ENCODE measurements at places on chromosomes 7 and 10. TPM values are rescaled to one million over a fixed set of nuclear protein-coding genes. Genes with fewer than 3 reads are reported as not detected.

ASAH2 gene
- 1.9 TPM for total RNA-seq

DNA sequence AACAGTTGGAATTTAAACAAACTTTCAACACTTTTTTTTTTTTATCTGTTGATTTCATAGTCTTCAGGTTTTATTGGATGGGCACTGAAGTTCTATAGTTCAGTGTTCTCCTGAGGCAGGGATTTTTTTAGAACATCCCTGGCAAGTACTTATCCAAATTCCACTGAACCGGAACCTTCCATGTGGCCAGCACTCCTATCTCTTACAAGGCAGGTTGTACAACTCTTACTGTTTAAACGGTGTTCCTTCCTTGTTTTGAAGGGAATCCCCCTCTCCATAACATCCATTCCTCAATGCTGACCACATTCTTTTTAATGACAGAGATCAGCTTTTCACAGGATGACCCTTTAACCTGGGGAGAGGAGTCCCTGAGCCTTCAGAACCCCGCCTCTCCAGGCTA is 238.9 kb upstream of the CTBP2 start:
- DNase-seq, result no peak

DNA sequence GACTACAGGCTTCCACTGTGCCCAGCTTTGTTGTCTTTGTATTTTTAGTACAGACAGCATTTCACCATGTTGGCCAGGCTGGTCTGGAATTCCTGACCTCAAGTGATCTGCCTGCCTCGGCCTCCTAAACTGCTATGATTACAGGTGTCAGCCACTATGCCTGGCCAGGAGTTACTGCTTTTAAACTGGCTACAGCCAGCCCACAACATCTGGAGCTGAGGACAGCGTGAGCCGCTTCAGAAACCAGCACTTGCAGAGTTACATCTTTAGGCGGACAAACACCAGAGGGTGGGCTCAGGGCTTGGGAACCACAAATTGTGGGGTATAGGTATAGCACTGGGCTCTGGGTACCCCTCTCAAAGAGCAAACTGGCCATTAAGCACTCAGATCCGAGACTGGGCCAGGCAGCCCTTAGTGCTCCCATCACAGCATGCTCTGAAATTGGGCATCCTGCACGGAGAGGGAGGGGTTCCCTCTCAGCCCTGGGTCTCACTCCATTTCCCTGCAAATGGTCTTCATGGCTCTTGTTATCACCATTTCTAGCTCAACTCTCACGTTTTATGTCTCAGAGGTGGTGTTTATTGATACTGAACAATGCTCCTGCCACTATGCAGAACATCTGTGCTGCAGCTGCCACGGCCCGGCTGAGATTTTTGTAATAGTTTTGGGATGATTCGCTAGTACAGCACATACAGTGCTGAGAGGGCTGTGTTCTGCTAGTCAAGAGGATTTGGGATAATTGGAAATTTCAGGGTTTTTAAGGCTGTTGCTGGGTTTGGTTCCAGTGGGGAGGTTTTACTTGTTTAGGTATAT is 146.4 kb upstream of the LYZL2 start:
- DNase-seq, result peak; percentile 46

C10orf105 gene
- not detected for total RNA-seq

DNA sequence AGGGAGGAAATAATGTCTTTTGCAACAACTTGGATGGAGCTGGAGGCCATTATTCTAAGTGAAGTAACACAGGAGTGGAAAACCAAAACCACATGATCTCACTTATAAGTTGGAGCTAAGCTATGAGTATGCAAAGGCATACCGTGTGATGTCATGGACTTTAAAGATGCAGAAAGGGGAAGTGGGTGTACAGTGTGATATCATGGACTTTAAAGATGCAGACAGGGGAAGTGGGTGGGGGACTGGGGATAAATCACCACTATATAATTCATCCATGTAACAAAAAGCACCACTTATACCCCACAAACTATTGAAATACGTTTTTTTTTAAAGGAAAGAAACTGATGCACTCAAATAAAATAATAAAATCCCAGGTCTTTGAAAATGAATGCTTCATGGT is 29.5 kb downstream of the LYZL2 start:
- DNase-seq, result no peak

GIMAP4 gene
- total RNA-seq, result not detected

HTR5A gene
- total RNA-seq, result not detected

- no peak for DNase-seq
These were observed 63.9 kb upstream of the PDGFA start for GRCh38 chr7:583410-584121.

DNA sequence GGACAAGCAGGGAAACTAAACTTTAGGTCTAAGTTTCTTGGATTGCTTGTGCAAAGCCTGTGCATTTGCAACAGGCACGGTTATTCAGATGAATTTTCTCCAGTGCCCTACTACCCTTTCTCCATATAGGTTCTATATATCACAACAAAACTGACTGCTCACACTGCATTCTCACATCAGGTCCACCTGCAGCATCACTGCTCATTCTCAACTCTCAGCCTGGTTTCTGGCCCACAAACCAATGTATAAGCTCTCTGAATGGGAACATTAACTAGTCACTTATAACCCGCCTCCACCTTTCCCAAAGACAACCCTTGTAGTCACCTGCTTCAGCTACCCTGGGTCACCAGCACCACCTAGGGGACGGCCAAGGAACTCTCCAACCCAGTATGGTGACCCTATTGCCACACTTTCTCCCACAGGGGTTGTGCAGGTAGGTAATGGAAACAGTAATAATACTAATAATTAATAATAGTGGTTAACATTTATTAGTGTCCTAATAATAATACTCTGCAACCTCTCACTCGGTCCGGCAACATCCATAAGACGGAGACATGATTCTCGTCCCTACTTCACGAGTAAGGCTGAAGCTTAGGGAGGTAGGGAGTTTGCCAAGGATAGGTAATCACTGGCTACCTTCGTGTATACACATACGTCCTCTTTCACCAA is 97.3 kb downstream of the CLEC2L start:
- DNase-seq, result no peak

- peak; percentile 48 for DNase-seq
These were observed 108.1 kb upstream of the SP8 start for GRCh38 chr7:20894806-20895205.

BTBD16 gene
- not detected for total RNA-seq

IGFBP3 gene
- 101 TPM for total RNA-seq

GRCh38 chr10:127935071-127935561 is 28.2 kb downstream of the PTPRE start:
- no peak for DNase-seq

DNA sequence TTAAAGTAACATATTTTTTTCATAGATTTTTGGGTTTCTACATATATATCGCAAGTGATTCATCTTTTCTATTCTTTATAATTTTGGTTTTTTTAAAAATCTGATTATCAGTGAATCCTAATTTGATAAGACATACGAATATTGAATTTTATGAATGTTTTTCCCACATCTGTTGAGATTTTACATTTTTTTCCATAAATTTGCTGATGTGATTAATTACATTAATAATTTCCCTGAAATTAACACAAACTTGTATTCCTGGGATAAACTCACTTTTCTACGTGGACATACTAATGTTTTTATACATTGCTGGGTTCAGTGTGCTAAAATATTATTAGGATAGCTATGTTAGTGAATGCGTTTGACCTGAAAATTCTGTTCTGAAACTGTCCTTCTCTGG is 26.1 kb downstream of the DMTF1 start:
- no peak for DNase-seq

LRIT1 gene
- total RNA-seq, result not detected

BCAP29 gene
- total RNA-seq, result 176 TPM

TIMM23 gene
- total RNA-seq, result 170 TPM

DNA sequence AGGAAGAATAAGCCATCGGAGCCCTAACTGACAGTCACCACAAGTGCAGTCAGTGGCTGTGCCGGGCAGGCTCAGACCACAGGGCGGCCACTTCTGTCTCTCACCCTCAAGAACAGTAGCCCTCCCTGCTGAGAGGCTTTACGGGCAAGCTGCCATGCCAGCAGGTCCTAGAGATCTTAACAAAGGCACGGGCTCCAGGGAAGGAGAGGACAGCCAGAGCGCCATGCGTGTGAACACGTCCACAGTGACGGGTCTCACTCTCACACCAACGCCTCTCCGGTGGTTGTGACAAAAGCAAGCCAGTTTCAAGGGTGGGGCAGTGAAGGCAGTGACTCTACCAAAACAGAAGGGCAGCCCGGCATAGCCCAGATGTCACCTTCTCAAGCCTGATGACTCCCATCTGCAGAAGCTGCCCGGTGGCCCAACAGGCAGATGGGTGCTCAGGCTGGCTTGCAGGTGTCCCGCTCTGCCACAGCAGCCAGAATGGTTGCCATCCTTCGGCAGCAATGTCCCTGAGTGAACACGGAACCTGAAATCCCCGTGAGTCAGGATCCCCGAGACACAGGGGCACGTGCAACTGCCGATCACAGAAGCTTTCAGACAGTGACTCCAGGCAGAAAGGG is 102.0 kb downstream of the FAM53B start:
- no peak for DNase-seq

DNA sequence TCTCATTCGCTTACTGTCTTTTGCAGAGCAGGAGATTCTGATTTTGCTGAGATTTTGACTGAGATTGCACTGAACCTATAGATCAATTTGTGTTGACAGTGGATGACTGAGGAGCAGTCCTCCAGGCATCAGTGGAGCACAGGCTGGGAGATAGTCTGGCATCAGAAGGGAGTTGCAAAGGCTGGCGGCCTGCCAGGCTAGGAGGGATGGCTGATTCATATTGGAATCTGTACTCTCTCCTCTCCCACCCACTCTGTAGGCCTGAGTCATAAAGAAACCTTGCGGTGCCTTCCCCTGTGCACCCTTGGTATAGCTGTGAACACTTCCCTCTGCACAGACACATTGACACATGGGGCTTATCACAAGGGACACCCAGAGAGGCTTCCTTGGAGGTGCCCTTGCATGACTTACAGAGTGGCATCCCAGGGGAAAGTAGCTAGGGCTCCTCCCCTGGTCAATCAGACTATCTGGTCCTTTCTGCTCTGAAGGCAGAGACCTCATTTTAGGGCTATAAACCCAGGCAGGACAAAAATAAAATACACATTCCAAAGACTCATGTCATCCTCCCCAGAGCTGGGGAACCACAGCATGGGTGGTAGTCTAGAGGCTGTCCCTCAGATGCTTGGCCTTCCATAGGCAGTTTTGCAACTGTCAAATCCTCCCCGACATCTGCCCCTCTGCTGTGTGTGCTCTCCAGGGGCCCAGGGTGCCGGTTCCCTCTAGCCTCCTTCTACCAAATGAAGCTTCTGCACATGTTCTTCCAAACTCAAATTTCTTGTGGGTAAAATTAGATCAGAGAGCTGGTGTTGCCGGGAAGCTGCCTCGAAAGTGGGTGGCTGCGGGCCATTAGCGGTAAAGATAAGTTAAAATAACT is 37.4 kb upstream of the EEPD1 start:
- peak; percentile 98 for DNase-seq

GRCh38 chr10:128221807-128222206 is 95.6 kb upstream of the MKI67 start:
- DNase-seq, result no peak

ANKRD61 gene
- 0.42 TPM for total RNA-seq

GRCh38 chr10:77494756-77495541 is 142.7 kb downstream of the KCNMA1 start:
- no peak for DNase-seq

BMPER gene
- 1.3 TPM for total RNA-seq

- DNase-seq, result peak; percentile 90
These were observed 29.6 kb downstream of the STAM start for GRCh38 chr10:17673471-17674061.

DNA sequence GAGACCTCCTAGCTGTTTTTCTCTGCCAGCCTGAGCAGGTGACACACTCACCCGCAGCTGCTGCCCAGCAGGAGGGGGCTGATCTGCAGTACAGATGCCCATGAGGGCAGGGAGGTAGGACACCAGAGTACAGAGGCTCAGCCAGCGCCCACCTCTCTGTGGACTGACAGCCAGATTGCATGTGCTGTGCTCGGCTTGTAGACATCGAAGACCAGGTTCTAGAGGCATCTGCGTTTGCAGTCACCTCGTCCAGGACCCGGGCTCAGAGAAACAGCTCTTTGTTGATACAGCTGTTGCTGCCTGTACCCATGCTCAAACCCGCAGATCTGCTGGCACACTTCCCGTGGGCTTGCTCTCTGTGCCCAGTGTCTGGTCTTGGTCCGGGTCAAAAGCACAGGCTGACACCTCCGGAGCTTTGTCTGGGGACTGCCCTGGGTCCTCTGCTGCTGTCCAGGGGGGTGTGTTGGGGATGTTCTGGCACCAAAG is 224.7 kb downstream of the GLRX3 start:
- DNase-seq, result no peak

- DNase-seq, result no peak
These were observed 26.5 kb upstream of the SPOCK2 start for GRCh38 chr10:72114706-72115450.

- DNase-seq, result no peak
These were observed 19.4 kb downstream of the C1GALT1 start for GRCh38 chr7:7201578-7202374.

CFAP70 gene
- total RNA-seq, result 0.08 TPM

KLLN gene
- total RNA-seq, result 0.81 TPM

DNA sequence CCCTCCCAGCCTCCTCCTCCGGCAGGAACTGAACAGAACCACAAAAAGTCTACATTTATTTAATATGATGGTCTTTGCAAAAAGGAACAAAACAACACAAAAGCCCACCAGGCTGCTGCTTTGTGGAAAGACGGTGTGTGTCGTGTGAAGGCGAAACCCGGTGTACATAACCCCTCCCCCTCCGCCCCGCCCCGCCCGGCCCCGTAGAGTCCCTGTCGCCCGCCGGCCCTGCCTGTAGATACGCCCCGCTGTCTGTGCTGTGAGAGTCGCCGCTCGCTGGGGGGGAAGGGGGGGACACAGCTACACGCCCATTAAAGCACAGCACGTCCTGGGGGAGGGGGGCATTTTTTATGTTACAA is 83.3 kb downstream of the PAX2 start:
- DNase-seq, result no peak

- no peak for DNase-seq
These were observed 643 bp downstream of the KAT6B start for GRCh38 chr10:74827045-74827441.

- DNase-seq, result no peak
These were observed 99.8 kb downstream of the ATE1 start for GRCh38 chr10:121828045-121828444.

DNA sequence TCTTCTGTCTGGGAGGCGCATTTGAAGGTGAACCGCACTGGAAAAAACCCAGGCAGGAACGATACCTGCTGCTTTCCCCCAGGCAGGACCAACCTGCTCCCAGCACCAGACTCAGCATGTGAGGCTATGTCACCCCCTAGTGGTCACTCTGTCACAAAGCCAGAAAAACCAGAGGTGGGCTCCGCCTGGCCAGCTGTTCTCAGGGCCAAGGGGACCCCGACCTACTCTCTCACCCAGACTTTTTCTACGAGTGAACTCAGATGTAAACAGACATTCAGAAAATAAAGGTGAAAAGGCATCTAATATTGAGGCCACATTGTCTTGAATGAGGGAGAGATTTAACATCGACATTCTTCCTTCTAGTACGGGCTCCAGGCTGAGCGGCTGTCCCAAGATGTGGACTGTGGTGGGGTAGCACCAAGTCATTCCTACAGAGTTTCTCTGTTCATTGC is 117.3 kb downstream of the PRKAG2 start:
- peak; percentile 64 for DNase-seq

CDC14C gene
- not detected for total RNA-seq
